ENCODE measurements at places on chromosomes 7 and 10.

DNA sequence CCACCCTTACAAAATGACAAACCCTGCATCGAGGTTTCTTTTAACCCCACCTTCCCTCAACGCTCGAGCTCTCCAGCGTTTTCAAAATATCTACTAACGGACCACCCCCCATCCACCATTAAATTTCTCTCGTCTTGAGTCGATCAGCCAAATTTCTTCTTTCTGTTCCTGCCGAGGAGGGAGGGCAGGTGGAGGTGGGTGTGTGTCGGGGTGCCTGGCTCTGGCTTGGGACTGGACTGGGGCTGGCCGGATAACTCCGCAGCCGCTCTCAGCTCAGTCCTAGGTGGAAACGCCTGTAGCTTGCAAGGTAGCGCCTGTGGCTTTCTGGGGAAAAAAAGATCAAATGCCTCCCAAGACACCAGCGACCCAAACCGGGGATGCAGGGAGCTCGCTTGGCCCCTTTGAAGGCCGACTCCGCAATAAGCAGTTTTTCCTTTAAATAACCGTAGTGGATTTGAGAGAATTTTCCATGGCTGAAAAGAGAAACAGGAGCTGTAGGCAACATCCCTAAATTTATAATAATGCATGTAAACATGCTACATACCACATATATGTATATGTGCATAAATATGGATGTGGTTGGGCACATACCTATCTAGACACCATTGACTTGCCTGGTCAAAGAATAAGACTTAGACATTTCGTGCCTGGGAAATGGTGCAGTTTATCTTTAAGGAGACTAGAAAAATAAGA is 1.9 kb upstream of the TMEM178B start:
- peak; percentile 52 for DNase-seq

GRCh38 chr7:142964502-142965246 is 2.5 kb upstream of the KEL start:
- DNase-seq = no peak

DNA sequence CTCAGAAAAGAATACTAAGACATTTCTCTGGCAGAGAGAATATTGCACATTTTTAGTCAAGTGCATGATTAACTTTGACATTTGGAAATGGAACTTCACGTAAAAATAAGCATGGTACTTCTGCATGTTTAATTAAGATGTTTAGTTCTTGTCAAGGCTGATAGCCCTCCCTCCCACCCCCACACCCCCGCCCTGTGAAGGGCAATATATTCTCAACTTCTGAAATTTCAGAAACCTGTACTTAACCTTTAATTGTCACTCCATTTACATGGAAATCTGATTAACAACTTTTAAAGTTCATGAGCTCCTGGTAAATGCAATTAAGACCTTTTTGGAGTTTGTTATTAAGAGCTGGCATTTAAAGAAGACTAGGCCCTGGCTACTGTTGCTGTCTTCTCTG is 205.8 kb downstream of the EXOC4 start:
- DNase-seq = no peak

- DNase-seq = no peak
Observed at GRCh38 chr10:110833234-110833940, 38.3 kb upstream of the PDCD4 start.

DNA sequence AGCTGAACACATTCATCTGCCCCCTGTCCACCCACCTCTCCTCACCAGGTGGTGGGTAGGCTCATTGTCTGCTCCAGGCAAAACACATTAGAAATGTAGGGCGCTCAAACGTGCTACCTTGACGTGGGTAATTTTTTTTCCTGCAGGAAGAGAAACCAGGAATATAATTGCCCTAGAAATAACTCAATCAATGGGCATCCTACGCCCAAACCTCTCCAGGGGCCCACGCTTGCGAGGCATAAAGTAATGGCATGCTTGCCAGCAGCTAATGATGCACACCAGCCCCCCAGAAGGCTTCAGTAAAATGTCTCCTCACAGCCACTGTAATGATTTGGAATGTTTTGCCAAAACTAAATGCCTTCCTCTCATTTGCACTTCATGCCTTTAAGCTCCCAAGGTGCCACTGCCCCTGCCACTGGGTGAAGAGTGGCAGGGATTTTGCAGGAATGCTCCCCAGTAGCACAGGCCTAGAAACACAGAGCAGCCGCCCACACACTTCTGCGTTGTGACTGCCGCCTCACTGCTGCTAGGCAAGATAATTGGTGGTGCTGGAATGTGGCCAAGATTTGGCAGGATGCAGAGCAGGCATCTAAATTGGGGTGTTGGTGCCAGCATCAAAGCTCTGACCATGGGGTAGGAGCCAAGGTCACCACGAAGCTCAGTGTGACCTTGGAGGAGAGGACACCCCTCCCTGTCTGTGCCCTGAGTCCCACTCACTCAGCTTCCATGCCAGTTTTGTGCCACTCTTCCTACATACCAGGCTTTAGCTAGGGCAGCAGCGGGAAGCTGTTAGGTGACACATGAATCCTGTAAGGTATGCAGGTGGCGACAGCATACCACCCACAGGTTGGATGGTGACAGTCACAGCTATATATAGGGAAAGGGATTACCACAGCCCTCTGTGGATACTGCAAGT is 48.7 kb upstream of the PPP1R3C start:
- DNase-seq = no peak

- no peak for DNase-seq
Observed at GRCh38 chr10:50551894-50552293, 71.9 kb downstream of the SGMS1 start.

GRCh38 chr7:36943591-36944435 is 219.5 kb upstream of the AOAH start:
- no peak for DNase-seq

DNA sequence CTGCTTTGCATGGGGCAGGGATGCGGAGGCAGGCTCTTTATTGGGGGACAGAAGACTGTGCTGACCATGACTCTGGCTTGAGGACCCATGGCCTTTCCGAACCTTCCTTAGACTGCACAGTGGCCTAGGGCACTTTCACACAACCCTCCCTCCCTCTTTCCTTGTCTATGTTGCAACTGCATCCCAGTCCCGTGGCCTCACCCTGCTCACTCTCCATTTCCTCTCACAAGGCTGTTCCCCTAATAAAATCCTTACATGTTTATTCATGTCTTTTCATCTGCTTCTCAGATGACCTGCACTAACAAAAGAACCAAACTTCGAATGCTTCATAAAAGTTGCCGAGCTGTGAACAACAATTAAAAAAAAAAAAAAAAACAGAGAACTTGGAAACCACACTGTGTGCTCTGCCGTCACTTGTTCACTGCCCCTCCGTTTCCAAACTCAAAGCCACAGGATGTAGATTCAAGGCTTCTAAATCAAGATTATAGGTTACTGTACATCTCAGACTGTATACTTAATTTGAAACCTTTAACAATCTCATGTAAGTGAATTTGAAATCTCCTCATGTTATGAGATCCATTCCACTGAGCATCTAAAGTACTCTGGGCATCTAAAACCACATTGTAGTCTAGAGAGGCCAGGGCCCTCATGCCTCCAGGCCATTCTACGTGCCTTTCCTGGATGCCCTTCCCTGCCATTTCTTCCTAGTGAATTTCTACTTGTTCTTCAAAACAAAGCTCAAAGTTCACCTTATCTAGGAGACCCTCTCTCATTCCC is 265.9 kb downstream of the SNX13 start:
- no peak for DNase-seq

DNA sequence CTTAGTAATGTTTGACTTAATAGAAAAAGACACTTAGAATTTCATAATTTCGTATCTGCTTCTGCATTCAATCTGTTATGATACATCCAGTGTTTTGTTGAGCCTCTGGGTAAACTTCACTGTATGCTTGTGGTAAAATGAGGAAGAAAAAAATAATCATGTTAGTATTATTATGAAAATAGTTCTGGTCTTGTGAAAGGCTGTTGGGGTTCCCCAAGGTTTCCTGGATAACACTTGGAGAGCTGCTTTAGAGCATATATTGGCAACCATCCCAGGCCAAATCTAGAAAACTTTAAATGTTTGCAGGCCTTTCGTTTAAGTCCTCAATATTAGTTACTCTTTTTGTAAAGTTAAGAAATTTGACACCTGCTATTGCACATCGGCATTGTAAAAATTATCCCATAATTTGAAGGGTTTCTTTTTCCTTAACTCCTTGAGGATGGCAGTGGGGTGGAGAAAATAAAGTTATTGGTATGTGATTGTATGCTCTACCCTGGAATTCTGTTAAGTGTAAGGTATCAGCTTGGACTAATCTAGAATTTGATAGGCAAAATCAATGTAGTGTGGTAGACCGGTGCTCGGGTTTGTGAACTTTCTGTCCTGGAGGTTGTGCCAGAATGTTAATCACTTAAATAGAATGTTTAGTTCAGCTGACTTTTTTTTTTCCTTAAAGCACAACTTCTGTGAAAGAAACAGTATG is 54.5 kb downstream of the WAC start:
- DNase-seq = no peak

GRCh38 chr10:102444851-102445250 is 6.5 kb downstream of the C10orf95 start:
- DNase-seq = no peak

- DNase-seq = no peak
Observed at GRCh38 chr7:31340051-31340450, 475 bp downstream of the NEUROD6 start.

GRCh38 chr10:89279421-89279869 is 22.4 kb upstream of the IFIT2 start:
- no peak for DNase-seq

DNA sequence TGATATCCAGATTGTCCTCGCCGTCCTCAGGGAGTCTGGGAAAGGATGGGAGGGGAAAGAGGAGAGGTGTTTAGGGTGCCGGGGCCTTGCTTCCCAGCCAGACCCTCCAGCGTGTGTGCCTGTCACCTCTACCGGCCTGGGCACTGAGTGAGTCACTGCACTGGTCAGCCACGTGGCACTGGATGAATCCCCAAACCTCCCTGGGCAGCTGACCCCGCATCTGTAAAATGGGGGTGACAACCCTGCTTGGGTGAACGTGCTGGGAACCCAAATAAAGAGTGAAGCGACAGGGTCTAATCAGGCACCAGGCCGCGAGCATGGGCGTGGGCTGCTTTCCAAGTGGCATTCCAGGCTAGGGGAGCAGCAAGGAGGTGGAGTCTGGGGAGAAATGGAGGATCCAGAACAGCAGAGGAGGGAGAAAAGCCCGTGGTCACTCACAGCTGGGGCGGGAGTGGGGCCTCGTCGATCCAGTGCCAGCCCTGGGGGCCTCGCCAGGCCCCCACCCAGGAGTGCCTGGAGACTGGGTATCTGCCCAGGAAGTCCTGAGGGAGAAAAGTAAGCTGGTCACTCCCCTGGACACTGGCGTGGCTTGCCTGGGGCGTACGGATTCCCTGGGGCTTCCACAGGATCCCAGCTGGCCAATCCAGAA is 29.7 kb downstream of the KLRG2 start:
- no peak for DNase-seq

GRCh38 chr7:118644346-118644745 is 419.8 kb downstream of the ANKRD7 start:
- no peak for DNase-seq

- no peak for DNase-seq
Observed at GRCh38 chr10:127117125-127117524, 79.3 kb downstream of the INSYN2A start.

GRCh38 chr10:10811562-10811961 is 206.1 kb upstream of the CELF2 start:
- no peak for DNase-seq

DNA sequence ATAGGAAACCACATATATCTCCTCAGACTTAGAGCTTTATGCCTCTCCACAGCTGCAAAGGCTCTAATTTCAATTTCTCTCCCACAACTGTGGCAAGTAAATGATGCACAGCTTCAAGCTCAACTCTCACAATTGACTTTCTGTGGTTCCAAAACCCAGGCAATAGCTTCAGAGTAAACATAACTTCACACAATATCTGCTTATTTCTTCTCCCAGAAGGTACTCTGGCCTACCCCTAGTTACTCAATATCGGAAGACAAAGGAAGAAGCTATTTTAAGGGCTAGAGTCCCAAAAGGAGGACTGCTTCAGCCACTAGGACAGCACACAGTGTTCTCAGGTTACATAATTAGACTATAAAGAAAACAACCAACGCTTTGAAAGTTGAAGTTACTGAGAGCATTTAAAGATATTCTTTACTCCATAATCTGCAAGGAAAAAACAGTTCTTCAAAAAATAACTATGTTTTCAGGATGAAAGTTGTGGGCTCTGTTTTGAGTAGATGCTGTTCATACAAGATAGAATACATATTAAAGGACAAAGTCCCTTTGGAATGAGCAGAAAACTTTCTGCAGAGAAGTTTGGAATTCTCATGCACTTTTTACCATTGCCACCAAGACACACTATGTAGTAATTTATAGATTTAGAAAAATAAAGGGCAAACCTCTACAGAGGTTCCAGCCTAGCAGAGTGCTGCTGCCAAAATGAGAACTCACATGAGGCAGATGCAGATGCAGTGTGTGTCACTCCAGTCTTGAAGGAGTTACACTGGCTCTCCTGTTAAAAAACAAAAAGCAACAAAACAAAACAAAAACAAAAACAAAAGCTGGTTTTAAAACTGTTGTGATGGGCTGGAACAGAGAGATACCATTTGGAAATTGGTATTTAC is 81.8 kb downstream of the NT5C2 start:
- no peak for DNase-seq

- DNase-seq = peak; percentile 38
Observed at GRCh38 chr10:92573091-92573797, 649 bp downstream of the IDE start.

DNA sequence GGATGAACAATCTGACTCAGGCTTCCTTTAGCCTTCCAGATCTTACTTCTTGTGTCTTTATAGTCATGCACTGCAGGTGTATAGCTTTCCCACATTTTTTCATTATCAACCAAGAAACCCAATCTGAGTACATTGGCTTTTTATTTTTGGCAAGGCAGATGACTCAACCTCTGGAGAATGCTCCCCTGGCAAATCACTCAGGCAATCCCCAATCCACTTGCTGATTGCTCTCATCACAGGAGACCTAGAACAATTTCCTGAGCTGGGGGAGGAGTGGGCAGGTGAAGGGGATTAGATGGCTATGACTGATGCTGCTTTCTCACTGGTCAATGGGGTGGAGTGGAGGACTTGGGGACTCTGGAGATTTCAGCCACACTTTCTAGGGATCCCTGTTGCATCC is 134.4 kb downstream of the SLC16A9 start:
- no peak for DNase-seq

GRCh38 chr7:132756484-132756990 is 180.3 kb upstream of the PLXNA4 start:
- DNase-seq = no peak

GRCh38 chr7:28725045-28725642 is 233.0 kb downstream of the TRIL start:
- DNase-seq = no peak

- no peak for DNase-seq
Observed at GRCh38 chr7:45938626-45939302, 17.7 kb upstream of the IGFBP3 start.

GRCh38 chr7:140275069-140275965 is 98.5 kb upstream of the KDM7A start:
- no peak for DNase-seq

DNA sequence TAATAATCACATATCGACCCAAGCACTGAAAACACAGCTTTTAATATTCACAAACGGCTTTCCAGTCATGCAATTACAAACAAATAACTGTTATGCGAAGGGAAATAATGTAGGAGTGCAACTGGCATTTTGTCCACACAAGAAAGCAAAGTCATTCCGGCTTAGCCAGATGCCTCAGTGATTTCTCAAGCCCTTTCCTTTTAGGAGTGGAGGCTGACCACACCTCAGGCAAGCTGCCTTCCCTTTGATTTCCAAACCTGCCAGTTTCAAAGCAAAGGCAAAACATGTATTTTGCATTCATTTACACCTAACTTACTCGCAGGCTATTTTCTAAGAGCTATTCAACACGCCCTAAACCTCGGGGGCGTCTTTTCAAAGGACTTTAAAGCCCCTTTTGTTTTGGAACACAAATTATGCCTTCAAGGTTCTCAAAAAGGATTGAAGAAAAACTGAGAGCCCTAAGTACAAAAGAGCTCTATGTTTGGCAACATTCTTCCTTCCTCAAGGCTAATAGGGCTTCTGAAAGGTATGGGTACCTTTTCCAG is 109.6 kb downstream of the CPXM2 start:
- no peak for DNase-seq

All from SK-N-DZ (cell line).